ENCODE measurements at places on chromosomes 3 and 15.

DNA sequence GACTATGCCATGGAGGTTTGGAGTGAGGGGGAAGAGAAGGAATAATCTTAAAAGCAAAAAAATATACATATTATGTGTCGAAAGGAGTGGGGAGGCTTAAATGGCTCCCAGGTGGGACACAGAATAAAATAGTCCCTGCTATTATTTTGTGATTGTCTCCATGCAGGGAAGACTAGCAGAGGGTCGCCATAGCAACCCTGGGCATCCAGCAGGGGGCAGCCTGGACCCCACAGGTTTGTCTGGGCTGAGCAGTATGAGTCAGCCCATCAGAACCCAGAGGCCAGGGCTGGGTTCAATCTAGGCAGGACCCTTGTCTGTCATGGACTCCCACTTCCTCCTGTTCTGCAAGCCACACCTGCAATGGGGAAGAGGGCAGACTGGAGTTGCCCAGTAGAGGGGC lies 17.6 kb upstream of the LINGO1 start:
- no peak for DNase-seq

DNA sequence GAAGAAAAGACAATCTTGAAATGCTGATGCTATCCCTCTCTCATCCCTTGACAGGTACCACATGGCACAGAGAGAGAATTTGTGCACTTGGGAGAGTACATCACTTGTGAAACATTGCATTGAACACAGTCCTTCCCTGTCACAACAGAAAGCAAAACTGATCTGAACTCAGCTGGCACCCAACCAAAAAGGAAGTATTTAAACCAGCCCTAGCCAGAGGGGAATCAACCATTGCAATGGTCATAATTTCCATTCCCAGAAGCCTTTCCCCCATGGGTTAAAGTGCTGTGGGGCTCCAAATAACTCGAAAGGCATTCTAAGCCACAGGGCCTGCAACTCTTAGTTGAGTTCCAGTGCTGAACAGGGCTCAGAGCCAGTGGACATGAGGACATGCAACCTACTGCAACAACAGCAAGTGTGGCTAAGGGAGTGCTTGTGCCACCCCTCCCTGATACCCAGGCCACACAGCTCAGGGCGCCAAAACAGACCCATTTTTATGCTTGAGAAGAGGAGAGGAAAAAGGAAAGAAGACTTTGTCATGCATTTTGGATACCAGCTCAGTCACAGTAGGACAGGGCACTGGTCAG lies 530.8 kb upstream of the BCHE start:
- DNase-seq: no peak

DNA sequence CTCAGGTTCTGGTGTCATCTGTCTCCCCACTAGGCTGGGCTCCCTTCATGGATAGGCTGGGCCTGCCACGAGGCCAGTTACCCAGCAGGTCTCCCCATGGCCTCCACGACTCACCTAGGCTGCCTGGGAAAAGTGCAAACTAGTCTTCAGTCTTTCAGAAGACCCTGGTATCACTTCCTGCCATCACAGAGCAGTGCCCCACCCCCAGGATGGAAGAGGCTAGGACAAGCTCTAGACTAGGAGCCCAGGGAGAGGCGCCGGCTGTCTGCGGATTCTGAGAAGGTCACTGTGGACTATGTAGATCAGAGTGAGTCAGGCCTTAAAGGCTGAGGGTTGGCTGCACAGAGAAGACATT lies 63.7 kb downstream of the CORO2B start:
- no peak for DNase-seq

DNA sequence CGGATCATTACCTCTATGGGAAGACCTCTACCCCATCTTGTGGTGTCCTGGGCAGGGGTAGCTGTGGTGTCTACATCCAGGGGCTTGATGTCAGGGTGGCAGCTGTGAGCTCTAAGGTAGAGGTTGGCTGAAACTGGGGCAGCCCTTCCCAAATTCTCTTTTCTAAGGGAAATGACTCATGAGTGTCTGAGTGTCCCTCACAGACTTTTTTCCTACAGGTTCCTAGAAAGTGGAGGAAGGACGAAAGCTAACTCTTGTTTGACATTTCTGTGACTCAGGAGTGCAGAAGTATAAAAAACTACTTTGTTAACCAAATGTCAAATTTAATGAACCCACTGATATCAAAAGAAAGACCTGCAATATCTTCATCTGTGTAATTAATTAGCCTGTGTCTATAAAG lies 481.5 kb downstream of the PDCD6IP start:
- DNase-seq: no peak

GRCh38 chr3:184409946-184410500 lies 30.2 kb downstream of the CHRD start:
- DNase-seq: no peak

- DNase-seq: no peak
Observed at GRCh38 chr3:24936574-24936973, 441.9 kb upstream of the THRB start.

GRCh38 chr3:64928683-64929082 lies 240.9 kb upstream of the ADAMTS9 start:
- no peak for DNase-seq

GRCh38 chr15:42010434-42010833 lies 10.4 kb downstream of the PLA2G4E start:
- no peak for DNase-seq

DNA sequence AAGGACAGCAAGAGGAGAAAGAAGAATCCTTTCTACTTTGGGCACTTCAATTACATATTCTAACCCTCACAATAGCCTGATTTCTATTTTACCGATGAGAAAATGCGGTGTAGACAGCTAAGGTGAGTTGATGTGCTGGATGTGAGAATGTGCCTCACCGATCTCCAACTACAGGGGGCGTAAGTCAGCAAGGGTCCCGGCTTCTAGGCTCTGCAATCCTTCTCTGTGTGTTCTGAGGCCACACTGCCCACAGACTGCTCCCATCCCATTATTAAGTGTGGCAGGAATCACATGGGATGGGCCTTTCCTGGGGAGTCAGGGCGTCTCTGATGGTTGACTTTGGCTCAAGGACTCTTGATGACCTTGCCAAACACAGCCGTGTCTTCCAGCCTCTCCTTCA lies 23.6 kb upstream of the RPL35A start:
- DNase-seq: no peak

DNA sequence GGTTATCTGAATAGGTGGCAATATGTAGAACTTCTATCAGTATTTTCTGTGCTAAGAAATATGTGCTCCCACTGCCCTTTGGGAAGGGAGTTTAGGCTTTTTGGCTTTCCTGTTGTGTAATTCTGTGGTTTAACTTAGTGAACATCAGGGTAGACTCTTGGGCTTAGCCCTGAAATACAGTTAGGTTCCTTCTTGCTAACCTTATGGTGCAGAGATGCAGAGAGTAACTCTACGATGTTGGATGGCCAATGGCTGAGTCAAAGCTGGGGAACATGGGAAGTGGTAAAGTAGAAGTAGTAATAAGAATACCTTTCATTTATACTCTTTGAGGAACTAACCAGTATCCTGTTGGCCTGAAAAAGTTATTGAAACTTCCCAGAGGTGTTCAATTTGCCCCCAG lies 80.8 kb upstream of the IL12A start:
- DNase-seq: no peak

DNA sequence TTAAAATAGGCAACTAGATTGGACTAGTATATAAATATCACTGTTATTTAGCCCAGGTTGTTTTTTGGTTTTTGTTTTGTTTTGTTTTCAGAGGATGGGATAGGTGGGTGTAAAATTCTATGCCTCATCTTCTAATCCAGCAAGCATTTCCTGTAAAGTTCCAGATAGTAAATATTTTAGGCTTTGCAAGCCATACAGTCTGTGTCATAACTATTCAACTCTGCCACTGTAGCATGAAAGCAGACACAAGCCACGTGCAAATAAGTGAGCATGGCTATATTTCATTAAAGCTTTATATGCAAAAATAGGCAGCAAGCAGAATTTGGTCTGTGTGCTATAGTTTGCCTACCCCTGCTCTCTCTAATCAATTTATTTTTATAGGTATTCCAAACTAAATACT lies 657.3 kb upstream of the TGFBR2 start:
- DNase-seq: no peak

DNA sequence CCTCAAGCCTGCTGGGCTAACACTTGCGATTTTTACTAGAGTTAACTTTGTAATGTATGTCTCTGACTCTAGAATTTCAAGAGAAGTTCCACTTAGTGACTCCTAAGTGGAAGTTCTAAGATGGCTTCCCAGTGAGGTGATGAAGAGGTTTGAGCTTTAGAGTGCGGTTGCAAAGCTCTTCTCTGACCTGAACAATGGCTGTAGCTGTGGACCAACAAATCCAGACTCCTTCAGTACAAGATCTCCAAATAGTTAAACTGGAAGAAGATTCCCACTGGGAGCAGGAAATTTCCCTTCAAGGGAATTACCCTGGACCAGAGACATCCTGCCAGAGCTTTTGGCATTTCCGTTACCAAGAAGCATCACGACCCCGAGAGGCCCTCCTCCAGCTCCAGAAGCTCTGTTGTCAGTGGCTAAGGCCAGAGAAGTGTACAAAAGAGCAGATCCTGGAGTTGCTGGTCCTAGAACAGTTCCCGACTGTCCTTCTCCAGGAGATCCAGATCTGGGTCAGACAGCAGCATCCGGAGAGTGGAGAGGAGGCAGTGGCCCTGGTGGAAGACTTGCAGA lies 22.3 kb downstream of the WDR73 start:
- DNase-seq: no peak

GRCh38 chr3:146250449-146251382 lies at the start of gene PLSCR4:
PLSCR4 (minus strand) TSS chr3:146251105; CDS start chr3:146222071, 29,034 bp downstream.
- DNase-seq: peak; percentile 5

GRCh38 chr3:112647122-112647521 lies 6.2 kb upstream of the CCDC80 start:
- DNase-seq: no peak

- DNase-seq: peak; percentile 24
Observed at GRCh38 chr15:81024265-81024872, 23.6 kb downstream of the TLNRD1 start.

GRCh38 chr15:74835312-74835823 lies 7.6 kb downstream of the ULK3 start:
- DNase-seq: no peak

GRCh38 chr15:82079736-82080135 lies 33.9 kb upstream of the MEX3B start:
- DNase-seq: no peak

GRCh38 chr3:17032407-17033034 lies 147.8 kb downstream of the PLCL2 start:
- DNase-seq: no peak

GRCh38 chr3:167241048-167241845 lies 138.8 kb downstream of the ZBBX start:
- no peak for DNase-seq

GRCh38 chr15:101561584-101561906 lies 72.0 kb upstream of the PCSK6 start:
- DNase-seq: no peak

GRCh38 chr3:385151-385550 lies 188.6 kb downstream of the CHL1 start:
- DNase-seq: no peak

DNA sequence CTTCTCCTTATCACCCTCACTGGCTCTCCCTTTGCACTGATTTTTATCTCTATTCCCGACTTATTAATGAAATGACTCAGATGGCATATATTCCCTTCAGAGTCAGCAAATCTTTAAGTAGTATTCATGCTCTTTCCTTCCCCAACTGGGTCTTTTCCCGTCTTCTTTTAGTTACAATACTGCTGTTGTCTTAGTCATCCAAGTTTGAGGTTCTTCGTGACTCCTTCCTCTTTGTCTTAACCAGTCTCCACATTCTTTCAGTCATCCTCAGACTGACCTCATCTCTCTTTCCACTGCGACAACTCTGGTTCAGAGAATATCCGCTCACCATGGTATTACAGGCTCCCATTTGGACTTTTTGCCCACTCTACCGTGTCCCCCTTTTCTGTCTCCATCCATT lies 12.4 kb downstream of the WDR5B start:
- DNase-seq: no peak

GRCh38 chr15:101611007-101611406 lies 41.2 kb downstream of the TM2D3 start:
- DNase-seq: no peak

GRCh38 chr3:45199837-45200648 lies 26.0 kb downstream of the TMEM158 start:
- no peak for DNase-seq

DNA sequence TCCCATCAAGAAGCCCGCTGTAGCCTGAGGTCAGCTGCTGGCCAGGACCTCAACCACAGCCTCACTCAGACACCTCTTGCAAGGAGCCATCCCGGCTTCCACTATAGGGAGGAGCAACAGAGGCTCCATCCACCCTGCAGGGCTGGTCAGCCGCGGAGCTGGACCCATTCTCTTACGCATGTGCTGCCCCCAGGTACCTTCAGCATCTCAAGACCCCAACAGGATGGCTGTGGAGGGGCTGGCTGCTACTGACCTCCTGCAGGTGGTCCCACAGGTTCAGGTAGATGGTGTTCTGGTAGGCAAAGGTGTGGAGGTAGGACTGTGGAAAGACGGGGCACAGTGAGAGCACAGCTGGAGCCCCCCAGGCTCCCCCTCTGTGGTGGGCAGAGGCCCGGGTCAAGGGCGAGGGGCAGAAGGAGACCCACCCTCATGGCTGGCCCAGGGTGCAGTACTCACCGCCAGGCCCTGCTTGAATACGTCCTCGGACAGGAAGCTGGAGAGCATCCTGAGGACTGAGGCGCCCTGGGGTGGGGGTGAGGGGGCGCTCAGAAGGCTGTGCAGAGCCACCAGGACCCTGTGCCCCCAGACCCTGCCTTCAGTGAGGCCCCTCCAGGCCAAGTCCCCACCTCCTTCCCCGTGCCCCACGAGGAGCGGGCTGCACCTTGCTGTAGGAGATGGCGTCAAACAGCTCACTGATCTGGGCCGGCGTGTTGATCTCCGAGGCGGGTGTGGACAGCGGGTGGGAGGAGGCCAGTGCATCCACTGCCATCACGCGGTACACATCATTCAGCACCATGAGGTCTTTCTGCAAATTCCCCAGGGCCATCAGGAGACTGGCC lies 11.4 kb downstream of the ANPEP start:
- no peak for DNase-seq

- no peak for DNase-seq
Observed at GRCh38 chr3:181718987-181719911, 7.5 kb downstream of the SOX2 start.

DNA sequence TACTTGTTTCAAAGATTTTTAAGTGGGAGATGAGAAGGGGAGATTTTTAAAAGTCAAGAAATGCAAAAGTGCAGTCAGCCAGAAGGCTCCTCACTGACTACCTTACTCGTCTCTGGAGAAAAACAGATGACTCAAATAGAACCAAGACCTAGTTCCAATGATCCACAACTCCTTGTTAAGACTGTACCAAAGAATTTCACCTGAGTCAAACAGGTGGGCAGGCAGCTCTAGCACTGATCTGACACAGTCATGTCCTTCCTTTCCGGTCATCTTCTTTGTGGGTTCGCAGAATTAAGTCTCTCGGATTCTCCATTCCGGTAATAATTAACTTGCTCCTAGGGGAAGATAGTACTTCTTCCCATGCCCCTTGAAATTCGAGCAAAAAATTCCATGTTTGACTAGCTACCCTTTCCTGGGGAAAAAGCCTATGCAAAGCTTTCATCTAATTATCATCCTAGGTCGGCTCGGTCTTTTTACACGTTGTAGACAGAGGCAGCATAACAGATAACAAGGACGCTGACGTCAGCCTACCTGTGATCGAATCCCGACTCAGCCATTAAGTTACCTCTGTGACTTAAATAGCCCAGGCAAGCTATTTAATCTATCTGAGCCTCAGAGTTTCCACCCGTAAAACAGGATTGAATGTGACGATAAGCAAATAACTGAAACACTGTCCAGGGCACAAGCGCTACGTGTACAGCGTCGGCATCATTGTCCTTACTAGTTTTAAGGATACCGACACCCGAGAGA lies 758 bp downstream of the SELENOK start:
- peak; percentile 12 for DNase-seq

- DNase-seq: no peak
Observed at GRCh38 chr15:73679180-73679579, 5.0 kb upstream of the CD276 start.
